Activated T-helper 17 cell treated with anti-CD3 and anti-CD28 coated beads, Interleukin-2, amount 50 U/mL, for 72 hours (primary cell): ENCODE measurements at places on chromosomes 13 and 19. TPM values are rescaled to one million over a fixed set of nuclear protein-coding genes. Genes with fewer than 3 reads are reported as not detected.
A peak's percentile ranks its signal among the peaks of the same experiment; 100 is the strongest.

The LSR gene
- total RNA-seq = 38.0 TPM

The NHLRC3 gene
- total RNA-seq = 11.8 TPM

The YIF1B gene
- 77.2 TPM for total RNA-seq

The CACNG7 gene
- not detected for total RNA-seq

The CNFN gene
- 0.54 TPM for total RNA-seq

The NAPSA gene
- total RNA-seq = 86.0 TPM

The APOC4 gene
- total RNA-seq = not detected

The ACTMAP gene
- 16.6 TPM for total RNA-seq

The GAMT gene
- total RNA-seq = 4.9 TPM

The SELENOV gene
- not detected for total RNA-seq

The BRME1 gene
- 4.8 TPM for total RNA-seq

- ATAC-seq = no peak
Observed at GRCh38 chr13:102905905-102906771, 60.3 kb downstream of the ERCC5 start.

DNA sequence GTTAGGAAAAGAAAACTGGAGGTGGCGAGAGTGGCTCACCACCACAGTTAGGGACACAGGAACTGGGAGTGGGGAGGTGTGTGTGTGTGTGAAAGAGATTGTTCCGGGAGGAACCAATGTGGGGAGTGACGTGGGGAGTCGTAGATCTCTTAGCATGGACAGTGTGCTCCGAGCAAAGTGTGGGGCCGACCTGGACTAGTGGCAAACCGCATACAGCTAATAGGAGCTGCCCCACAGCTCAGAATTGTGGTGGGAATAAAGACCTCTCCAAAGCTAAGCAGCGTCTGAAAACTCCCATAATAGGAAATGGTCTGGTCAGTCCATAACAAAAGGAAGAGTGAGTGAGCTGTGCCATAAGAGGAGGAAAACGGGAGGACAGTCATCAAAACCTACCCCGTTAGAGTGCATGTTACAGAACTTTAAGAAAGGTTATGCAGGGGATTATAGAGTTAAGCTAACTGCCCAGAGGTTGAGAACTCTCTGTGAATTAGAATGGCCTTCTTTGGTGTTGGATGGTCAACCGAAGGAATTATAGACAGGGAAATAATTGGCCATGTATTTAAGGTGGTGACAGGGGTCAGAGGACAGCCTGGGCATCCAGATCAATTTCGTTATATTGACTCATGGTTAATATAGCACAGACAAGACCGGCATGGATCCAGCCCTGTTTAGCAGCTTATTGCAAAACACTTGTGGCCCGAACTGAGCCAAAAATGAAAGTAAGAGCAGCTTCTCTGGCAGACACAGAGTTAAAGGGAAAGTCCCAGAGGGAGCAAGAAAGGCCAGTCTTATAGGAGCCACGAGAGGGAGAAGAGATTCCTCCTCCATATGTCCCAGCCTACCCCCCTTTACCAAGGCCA is 8.9 kb upstream of the SLC15A1 start:
- ATAC-seq = peak; percentile 23

DNA sequence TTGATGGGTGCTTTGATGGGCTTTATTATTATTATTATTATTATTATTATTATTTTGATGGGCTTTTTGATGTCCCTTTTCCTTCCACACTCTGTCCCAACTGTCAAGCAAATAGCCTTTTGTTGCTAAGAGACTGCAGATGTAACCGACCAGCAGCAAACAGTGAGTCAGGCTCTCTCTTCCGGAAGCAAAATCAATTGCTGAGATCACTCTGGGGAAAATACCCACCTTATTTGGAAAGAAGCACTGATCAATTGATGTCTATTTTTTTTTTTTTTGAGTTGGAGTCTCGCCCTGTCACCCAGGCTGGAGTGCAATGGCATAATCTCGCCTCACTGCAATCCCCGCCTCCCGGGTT is 2.9 kb downstream of the LDLR start:
- peak; percentile 37 for ATAC-seq

DNA sequence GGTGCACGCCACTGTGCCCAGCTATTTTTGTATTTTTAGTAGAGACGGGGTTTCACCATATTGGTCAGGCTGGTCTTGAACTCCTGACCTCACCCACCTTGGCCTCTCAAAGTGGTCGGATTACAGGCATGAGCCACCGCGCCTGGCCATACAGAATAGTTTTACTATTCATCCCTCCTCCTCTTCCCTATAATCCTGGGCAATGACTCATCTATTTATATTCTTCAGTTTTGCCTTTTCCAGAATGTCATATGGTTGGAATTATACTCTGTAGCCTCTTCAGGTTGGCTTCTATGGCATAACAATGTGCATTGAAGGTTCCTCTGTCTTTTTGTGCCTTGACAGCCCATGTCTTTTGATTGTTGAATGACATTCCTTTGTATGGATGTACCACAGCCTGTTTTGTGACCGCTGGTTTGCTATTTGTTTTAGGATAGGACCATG is 22.2 kb upstream of the LRP3 start:
- ATAC-seq = no peak

GRCh38 chr19:23800271-23800670 is 41.6 kb upstream of the ZNF681 start:
- peak; percentile 56 for ATAC-seq

GRCh38 chr19:13190781-13191540 is 40.8 kb downstream of the IER2 start:
- peak; percentile 74 for ATAC-seq

DNA sequence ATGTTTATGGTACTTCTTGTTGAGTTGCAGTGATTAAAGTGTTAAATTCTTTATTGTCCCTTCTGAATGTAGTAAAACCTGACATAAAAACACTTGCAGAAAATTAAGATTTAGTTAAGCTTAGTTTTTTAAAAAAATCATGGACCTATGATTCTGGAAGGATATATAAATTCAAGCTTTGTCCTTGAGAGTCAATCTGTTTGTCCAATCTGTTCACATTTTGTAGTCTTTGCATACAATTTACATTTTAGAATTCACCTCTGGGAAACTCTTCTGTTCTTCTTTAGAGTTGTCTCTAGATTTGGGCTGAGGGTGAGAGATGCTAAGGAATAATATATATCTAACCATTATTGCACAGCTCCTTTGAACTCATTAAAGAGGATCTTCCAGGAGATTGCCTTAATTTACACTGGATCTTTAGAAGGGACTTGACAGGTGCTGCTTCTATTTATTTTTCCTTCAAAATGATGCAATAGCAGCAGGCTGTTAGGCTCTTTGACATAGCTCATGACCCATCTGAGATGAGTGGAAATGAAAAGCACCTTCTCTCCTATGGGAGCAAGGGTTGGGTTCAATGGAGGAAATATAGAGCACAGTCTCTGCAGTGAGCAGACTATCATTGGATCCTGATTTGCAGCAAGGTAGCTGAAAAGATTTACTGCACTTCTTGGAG is 433.9 kb downstream of the GPC6 start:
- no peak for ATAC-seq

- ATAC-seq = no peak
Observed at GRCh38 chr19:30762651-30763050, 390.5 kb downstream of the ZNF536 start.

- no peak for ATAC-seq
Observed at GRCh38 chr19:45331411-45331810, 8.7 kb upstream of the CKM start.

DNA sequence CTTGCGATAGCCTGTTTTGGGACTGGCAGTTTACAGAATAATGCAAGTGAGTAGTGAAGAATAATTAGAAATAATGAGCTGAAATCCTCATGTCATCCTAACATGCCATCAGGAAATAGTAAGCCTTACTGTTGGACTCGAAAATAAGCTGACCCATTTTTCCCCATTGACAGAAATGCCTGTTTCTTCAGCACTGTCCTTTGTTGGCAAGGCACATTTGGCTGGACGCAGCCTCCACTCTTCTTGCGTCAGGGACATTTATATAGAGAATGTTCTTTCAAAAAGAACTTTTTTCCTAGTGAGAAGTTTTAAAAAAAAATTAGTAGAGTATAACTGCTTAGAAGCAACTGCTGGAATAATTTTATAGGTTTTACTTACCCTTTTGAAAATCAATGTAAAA is 47.1 kb downstream of the ARHGAP35 start:
- no peak for ATAC-seq

GRCh38 chr19:52120286-52120685 is 19.5 kb downstream of the ZNF616 start:
- ATAC-seq = no peak

DNA sequence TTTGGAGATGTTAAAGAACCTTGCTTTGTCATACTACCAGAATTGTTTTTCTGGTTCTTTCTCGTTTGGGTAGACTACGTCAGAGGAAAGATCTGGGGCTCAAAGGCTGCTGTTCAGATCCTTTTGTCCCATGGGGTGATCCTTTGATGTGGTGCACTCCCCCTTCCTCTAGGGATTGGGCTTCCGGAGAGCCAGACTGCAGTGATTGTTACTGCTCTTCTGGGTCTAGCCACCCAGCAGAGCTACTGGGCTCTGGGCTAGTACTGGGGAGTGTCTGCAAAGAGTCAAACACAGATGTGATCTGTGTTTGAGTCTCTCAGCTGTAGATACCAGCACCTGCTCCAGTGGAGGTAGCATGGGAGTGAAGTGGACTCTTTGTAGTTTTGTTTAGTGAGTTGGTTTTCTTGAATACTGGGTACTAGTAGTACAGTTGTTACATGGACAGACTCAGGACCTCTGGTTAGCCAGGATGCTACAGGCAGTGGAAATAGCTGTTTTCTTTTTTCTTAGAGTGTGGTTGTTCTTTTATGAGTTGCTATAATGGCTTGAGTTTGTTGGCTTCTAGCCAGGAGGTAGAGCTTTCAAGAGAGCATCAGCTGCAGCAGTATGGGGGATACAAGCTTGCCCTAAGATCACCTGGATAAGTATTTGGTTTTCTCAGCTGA is 34.4 kb downstream of the DNAJC15 start:
- ATAC-seq = peak; percentile 34

DNA sequence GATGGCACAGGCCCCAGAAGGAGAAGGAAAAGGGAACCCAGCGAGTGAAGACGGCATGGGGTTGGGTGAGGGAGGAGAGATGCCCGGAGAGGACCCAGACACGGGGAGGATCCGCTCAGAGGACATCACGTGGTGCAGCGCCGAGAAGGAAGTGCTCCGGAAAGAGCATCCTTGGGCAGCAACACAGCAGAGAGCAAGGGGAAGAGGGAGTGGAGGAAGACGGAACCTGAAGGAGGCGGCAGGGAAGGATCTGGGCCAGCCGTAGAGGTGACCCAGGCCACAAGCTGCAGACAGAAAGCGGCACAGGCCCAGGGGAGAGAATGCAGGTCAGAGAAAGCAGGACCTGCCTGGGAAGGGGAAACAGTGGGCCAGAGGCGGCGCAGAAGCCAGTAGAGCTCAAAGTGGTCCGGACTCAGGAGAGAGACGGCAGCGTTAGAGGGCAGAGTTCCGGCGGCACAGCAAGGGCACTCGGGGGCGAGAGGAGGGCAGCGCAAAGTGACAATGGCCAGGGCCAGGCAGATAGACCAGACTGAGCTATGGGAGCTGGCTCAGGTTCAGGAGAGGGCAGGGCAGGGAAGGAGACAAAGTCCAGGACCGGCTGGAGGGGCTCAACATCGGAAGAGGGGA is 1.1 kb downstream of the PPP1R12C start:
- ATAC-seq = peak; percentile 57

- no peak for ATAC-seq
Observed at GRCh38 chr13:79267560-79267959, 138.5 kb downstream of the RBM26 start.

- ATAC-seq = no peak
Observed at GRCh38 chr19:3136684-3137055, 837 bp downstream of the GNA15 start.

DNA sequence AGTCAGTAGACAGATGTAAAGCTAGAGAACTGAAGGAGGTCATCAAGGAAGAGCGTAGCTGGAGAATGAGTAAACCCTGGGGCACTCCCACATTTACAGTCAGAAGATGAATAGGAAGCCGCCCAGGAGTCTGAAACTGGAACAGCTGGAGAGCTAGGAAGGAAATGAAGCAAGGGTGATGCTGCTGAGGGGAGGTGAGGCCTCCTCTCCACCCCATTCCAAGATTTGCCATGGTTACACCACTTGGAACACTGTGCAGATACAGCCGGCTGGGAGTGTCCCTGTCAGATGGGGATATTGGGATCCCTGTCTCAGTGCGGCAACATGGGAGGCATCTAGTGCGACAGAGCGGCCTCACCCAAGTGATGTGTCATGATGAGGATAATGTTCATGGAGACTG is 51.8 kb upstream of the GPI start:
- no peak for ATAC-seq

DNA sequence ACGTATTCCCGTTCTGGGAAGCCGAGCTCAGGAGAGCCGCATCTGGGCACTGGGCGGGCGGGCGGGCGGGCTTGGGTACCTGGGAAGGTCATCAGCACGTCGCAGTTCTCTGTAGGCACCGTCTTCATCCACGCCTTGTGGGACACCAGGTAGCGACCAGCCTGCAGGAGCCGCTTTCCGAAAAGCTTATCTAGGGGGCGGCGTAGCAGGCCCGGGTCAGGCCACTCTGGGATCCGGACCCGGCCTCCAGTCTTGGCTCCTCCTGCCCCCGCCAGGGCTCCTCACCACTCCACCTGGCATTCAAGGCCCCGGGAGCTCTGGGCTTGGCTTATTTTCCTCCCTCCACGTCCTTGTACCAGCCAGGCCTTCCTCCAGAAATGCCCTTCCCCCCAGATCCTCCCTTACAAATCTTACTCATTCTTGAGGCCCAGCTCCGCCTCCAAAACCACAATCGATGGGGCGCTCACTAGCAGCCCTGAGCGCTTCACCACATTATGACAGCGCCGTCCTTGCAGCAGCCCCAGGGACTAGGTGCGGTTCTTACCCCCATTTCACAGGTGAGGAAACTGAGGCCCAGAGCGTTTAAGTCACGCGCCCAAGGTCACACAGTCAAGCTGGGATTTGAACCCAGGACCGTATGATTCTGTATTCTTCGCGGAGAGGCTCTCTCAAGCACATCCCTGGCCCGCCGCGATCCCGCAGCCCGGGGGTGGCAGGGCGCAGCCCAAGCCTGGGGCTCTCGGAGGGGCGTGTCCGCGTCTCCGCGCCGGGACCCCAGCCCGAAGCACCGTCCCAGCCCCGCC is 843 bp downstream of the ANO8 start:
- ATAC-seq = peak; percentile 61
